ENCODE measurements at places on chromosomes 5 and 9.

DNA sequence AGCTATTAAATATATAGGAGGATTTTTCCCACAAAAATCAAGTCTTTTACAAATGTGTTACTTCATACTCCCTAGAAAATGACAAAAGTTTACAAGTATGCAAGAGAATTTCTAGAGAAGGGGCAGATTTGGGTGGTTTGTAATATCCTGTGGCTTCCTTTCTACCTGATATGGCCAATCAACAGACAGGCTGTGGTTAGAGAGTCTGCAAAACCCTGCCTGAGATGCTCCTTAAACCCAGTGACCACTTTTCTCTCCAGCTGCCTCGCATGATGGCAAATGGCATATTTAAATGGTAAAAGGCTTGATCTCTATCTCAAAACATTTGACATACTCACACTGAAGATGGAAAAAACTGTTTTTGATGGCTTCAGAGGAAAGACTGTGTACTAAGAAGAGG is 550.1 kb upstream of the ZNF462 start:
- DNase-seq = no peak

GRCh38 chr5:164560216-164560615 is 1054.8 kb downstream of the MAT2B start:
- DNase-seq = no peak

- DNase-seq = no peak
Measured at GRCh38 chr5:54539001-54539400, 21.4 kb downstream of the SNX18 start.

GRCh38 chr5:66880401-66880800 is 284.2 kb downstream of the MAST4 start:
- DNase-seq = no peak

DNA sequence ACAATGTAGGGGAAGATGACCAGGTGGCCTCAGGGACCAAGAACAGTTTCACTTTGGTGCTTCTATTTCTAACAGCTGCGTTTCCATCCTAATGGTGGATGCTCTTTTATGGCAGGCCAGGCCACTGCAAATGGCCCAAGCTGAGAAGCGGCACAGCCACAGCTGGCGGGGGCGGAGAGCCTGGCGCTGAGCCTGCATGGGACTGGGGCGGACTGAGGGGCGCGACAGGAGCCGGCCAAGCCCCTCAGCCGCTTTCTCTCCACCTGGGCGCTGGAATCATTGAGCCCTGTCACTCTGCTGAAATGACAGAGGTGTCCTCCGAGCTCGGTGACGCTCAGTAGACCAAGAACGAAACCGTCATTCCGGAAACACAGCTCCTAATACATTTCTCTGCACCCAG is 317.3 kb upstream of the PDE4D start:
- no peak for DNase-seq

- DNase-seq = no peak
Measured at GRCh38 chr5:112604732-112605630, 132.7 kb upstream of the APC start.

Data from HFFc6 (cell line).